Common myeloid progenitor, CD34-positive (primary cell): ENCODE measurements at places on chromosomes 13 and 19.

DNA sequence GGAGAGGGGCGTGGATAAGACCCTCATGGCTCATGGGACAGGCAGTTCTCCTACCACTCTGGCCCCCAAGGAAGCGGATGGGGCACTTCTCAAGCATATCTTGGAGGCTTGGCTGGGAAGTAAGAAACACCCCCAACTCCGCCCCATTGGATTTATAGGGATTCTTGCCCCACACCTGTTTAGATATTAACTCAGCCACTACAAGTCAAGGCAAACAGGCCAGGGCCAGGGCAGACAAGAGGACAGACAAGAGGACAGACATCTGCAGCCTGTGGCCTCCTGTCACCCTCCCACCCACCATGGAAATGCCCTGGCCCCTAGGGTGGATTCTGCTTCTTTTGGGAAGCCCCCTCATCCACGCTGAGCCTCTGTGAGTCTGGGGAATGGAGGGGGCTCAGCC, 24.1 kb downstream of the RDH8 start:
- peaks cover 3% of the 10 kb centered on the region for H3K27me3 ChIP-seq
- H3K27ac ChIP-seq, result no peak overlapping the region
- no peaks in the 10 kb centered on the region for H3K4me1 ChIP-seq
- H3K4me3 ChIP-seq, result no peak overlapping the region

DNA sequence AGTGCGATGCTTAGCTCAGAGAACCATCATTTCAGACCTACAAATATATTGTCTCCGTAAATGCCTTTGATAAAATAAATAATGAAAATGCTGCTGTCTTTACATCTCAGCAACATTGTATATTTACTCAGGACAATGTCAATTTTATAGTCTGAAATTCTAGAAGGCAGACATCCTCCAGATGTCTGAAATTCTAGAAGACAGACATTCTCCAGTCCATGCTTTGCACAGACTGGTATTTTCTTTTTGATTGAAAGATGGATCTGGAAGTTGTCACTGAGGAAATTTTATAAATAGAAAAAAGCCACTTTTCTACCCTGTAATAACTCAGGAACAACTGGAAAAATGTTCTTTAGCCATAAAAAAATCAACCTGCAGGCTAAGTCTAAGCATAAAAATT, 2293.3 kb downstream of the PCDH9 start:
- no peaks in the 10 kb centered on the region for H3K36me3 ChIP-seq
- DNase-seq, result no peak
- H3K4me3 ChIP-seq, result no peak overlapping the region
- H3K4me1 ChIP-seq, result no peaks in the 10 kb centered on the region

GRCh38 chr13:80340651-80341100, 250 bp downstream of the SPRY2 start:
- H3K27ac ChIP-seq, result peak overlapping the region; percentile 72
- no peaks in the 10 kb centered on the region for H3K27me3 ChIP-seq
- DNase-seq, result peak; percentile 71
- peaks cover 5% of the 10 kb centered on the region for H3K36me3 ChIP-seq
- H3K4me3 ChIP-seq, result peak overlapping the region; percentile 83

DNA sequence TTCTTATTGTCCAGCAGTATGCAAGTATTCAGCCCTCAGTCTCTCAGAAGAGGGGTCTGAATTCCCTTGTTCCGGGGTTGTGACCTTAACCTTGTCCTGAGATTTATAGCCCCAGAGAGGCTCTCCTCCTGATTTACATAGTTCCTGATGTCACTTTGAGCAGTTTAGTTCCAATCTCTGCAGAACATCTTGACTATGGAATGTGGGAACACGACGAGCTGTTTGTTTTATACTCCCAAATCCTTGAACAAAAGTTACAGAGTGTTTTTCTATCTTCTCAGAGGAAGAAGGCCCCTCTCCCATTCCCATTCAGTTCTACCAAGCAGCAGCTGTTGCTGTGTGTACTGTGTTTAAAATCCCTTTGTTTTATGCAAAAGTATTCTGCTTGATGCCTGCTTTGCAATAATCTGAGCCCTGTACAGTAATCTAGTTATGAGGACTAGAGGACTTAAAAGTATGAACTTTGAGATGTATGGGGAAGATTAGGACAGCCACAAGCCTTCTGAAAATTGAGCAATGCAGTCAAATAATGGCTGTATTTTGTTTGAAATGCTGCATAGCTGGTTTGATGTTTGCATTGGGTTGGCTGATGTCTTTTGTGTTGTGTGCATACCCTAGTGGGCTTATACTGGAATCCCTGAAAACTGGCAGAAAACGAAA, 74.7 kb downstream of the KL start:
- H3K27me3 ChIP-seq, result no peaks in the 10 kb centered on the region
- H3K36me3 ChIP-seq, result no peaks in the 10 kb centered on the region
- no peaks in the 10 kb centered on the region for H3K4me1 ChIP-seq

GRCh38 chr13:75079226-75079625, 402.7 kb downstream of the TBC1D4 start:
- DNase-seq, result no peak
- H3K4me1 ChIP-seq, result no peaks in the 10 kb centered on the region
- no peaks in the 10 kb centered on the region for H3K27me3 ChIP-seq
- H3K4me3 ChIP-seq, result no peak overlapping the region

DNA sequence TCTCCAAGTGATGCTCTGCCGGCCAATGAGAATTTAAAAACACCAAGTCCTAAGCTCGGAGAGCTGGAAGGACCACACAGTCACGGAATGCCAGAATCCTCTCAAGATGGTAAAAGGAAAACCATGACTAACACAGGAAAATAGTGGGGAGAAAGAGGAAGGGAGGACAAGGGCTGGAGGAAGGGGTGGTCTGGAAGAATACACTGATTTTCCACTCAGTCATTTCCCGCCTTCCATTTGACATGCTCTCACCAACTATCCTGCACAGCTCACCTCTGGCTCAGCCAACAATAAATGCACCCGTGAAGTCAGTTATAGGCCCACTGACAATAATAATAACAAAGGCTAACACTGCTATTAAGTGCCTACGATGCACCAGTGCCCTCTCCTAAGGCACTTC, 31.5 kb downstream of the SLC7A1 start:
- no peaks in the 10 kb centered on the region for H3K27me3 ChIP-seq
- no peak for DNase-seq
- H3K4me3 ChIP-seq, result no peak overlapping the region
- H3K4me1 ChIP-seq, result peaks cover 6% of the 10 kb centered on the region
- no peaks in the 10 kb centered on the region for H3K36me3 ChIP-seq

DNA sequence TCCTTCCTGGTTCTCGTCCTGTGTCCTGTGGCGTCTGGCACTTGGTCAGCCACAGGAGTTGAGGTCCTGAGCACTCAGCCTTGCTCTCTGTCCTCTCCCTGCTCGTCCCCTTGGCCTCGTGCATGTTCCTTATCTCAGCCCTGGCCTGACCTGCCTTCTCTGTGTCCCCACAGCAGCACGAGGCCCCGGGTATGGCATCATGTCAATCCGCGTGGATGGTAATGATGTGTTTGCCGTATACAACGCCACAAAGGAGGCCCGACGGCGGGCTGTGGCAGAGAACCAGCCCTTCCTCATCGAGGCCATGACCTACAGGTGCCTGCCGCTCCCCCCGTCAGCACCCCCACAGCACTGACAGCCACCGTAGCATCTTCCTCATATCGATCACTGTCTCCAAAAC, 4.7 kb downstream of the B3GNT8 start:
- H3K27me3 ChIP-seq, result no peaks in the 10 kb centered on the region
- no peak overlapping the region for H3K4me3 ChIP-seq
- H3K27ac ChIP-seq, result no peak overlapping the region
- no peak for DNase-seq
- peaks cover 60% of the 10 kb centered on the region for H3K4me1 ChIP-seq
- H3K36me3 ChIP-seq, result peaks cover 62% of the 10 kb centered on the region

DNA sequence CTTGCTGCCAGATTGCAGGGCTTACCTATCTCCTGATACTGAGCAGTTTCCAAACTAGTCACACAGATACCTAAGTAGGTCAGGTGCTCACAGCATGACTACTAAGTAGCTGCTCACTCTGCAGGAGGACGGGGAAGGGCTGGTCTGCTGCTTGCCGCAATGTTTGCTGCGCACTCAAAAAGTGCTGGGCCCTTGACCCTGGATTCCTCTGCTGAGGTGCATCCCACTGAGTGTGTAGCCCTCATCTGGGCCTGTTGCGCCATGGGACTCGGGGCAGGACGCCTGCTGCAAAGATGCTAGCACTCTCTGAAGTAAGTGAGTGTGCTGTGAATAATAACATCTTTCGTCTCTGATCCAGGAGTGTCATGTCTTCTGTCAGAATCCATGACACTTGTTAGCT, 59.2 kb upstream of the MEDAG start:
- no peak overlapping the region for H3K27ac ChIP-seq
- H3K4me1 ChIP-seq, result no peaks in the 10 kb centered on the region
- H3K36me3 ChIP-seq, result no peaks in the 10 kb centered on the region
- no peak overlapping the region for H3K4me3 ChIP-seq
- no peaks in the 10 kb centered on the region for H3K27me3 ChIP-seq
- no peak for DNase-seq

- H3K36me3 ChIP-seq, result no peaks in the 10 kb centered on the region
- no peak for DNase-seq
- no peaks in the 10 kb centered on the region for H3K4me1 ChIP-seq
- no peak overlapping the region for H3K27ac ChIP-seq
- H3K4me3 ChIP-seq, result no peak overlapping the region
Measured at GRCh38 chr13:71661921-71662320, 205.1 kb downstream of the DACH1 start.
